ENCODE measurements at places on chromosomes 2 and 18.

DNA sequence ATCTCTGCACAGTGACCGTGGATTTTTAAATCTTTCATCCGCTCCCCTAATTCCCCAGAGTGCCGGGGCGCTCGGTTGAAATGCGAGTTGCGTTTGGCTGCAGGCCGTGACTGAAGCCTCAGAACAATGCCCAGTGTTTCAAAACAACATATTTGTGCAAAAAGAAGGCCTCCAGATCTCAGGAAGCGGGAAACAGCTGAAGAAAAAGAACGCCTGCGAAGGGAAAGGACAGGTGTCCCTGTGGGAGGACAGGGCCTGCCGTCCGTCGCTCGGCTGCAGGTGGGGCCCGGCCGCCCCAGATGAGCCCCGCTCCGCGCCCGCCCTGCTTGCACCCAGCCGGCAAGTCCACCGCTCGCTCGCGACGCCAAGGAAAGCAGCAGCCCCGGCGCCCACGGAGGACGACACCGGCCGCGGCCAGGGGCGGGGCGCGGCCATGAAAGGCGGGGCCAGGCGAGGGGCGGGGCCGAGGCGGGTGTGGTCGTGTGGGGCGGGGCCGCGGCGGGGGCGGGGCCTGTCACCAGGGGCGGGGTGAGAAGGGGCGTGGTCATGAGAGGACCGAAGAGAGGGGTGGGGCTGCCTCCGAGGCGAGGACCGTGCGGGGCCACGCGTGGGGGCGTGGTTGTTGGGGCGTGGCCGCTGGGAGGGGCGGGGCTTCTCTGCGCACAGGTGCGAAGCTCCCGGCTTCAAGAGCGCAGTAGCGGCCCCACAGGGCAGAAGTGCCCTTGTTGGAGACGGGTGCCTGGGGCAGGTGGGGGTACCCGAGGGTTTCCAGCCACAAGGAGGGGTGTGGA lies 17.6 kb upstream of the BOK start:
- DNase-seq = peak; percentile 41

DNA sequence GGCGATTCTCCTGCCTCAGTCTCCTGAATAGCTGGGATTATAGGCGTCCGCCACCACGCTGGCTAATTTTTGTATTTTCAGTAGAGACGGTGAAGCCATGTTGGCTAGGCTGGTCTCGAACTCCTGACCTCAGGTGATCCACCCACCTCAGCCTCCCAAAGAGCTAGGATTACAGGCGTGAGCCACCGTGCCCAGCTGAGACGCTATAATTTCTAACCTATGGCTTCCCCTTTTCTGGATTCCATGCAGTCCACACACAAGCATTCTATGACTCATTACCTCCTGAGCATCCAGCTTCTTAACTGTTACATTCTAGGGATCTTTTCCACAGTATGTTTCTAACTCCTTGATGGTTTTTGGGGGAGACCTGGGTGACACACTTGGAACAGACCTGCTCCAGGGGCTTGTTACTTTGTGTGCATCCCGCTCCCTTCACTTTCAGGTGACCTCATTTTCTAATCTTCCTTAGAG lies 11.8 kb upstream of the KCMF1 start:
- DNase-seq = peak; percentile 81

DNA sequence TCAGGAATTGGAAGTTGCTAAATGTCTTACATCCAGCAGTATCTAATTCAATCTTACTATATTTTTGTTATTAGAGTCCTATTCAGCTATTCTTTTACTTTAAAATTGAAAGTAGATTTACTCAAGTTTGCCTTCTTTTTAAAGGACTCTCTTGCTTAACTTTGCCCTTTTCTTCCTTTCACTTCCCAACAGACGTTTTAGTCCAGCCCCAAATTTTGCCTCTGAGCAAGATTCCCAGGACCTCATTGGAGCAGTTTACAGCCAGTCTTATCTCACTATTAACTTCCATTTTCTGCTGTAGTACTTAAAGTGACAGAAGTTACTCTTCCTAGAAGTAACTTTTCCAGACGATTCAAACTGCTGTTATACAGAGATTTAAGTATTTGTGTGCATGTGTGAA lies 1.7 kb upstream of the PRKD3 start:
- peak; percentile 78 for DNase-seq

DNA sequence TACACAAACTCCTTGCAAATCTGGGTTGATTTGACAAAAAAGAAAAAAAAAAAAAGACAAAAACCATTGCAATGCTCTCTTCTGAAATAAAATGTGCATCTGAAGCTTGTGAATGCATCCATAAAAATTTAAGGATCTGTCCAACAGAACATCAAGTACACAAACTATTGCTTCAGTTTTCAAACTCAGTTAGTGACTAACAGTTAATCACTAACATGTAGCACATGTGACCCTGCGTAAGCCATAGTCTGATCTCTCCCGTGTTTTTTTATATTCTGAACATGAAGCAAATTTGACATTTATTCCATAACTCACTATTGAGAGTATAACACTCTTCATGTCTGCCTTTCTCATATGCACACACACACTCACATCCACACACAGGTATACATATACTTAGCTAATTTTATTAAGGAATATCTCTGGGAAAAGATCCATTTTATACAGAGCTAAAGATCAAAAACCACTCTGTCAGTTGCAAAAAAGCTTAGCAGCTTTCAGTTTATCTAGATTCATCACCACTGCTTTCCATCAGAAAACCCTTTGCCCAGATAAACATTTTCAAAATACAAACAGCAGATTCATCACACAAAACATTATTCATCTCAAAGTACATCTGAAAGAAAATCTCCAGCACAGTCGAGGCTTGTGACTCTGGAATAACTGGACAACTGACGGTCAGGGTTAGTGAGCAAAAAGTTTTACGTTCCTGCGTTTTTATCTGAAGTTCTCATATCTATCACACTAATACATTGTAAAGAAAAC lies 1000.4 kb upstream of the ACVR2A start:
- no peak for DNase-seq

DNA sequence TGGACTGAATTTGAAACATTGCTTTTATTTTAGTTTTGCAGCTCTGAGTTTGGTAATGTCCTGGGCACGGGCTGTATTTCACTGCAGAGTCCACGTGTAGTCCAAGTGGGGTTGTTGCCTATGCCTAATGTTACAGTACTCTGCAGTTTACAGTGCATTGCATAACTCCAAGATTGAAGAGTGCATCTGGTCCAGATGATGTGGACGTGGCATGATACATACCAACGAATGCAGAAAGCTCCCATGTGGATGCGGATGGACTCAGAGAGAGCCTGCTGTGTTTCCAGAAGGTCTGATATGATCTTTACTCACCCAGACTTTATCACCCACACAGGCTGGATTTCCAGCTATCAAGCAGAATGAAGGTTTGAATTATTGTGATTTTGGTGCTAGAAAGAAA lies 44.4 kb upstream of the CCDC68 start:
- DNase-seq = no peak

DNA sequence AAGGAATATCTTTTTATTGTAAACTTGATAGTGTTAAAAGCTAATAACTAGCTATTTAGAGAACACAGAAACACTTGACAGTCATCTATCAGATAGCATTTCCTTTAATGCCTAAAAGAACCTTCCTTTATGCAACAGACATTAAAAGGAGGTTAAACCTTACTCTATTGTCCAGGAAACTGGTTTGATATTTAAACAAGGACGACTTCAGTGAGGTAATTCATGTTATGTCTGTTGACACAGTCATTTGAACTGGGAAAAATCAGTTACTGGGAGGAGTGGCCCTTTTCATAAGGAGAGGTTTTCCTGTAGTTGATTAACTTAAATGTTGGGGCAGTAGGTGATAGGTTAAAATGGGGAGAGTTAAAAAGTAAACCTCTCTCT lies 6.7 kb downstream of the TGIF1 start:
- peak; percentile 13 for DNase-seq

DNA sequence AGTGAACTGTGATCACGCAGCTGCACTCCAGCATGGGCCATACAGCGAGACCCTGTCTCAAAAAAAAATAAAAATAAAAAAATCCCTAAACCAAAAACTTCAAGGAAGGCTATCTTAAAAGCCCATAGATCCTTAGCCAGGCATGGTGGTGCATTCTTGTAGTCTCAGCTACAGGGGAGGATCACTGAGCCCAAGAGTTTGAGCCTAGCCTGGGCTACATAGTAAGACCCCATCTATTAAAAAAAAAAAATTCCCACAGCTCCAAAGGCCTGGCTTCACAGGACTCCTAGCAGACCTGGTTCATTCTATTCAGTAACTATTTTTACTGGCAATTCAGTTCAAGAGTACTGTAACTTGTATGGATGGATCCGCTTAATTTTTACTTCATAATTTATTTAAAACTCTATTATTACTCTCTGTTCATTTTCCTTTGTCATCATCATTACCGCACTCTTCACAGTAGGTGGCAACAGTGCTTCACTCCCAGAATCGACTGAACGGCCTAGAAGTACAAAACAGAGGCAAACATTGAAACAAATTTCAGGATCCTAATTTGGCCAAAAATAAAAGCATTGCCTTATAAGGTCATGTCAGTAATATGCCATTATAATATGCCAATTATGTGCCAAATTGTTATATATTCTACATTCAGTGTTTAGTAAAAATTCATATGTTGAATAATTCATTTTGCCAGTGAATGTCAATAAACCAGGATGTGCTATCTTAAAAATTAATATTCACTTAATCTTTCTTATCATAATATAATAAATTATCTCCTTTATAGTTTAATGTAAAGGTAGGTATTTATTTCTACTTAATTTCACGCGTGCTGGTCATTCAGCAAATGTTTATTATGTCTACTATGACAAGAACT lies 14.3 kb upstream of the STAM2 start:
- DNase-seq = peak; percentile 75

DNA sequence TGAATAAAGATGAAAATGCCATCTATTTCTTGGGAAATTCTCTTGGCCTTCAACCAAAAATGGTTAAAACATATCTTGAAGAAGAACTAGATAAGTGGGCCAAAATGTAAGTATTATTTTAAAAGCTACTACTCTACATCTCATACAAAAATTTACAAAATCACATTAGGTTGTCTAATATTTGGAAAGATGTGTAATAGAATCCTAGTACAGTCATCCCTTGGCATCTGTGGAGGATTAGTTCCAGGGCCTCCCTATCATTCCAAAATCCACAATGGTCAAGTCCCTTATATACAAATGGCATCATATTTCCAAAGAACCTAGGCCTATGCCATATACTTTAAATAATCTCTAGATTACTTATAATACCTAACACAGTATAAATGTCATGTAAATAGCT lies 41.2 kb downstream of the KYNU start:
- no peak for DNase-seq

- peak; percentile 83 for DNase-seq
Observed at GRCh38 chr2:46748735-46749531, 166.7 kb downstream of the MCFD2 start.

GRCh38 chr2:139369423-139370409 lies 589.5 kb upstream of the NXPH2 start:
- DNase-seq = no peak

DNA sequence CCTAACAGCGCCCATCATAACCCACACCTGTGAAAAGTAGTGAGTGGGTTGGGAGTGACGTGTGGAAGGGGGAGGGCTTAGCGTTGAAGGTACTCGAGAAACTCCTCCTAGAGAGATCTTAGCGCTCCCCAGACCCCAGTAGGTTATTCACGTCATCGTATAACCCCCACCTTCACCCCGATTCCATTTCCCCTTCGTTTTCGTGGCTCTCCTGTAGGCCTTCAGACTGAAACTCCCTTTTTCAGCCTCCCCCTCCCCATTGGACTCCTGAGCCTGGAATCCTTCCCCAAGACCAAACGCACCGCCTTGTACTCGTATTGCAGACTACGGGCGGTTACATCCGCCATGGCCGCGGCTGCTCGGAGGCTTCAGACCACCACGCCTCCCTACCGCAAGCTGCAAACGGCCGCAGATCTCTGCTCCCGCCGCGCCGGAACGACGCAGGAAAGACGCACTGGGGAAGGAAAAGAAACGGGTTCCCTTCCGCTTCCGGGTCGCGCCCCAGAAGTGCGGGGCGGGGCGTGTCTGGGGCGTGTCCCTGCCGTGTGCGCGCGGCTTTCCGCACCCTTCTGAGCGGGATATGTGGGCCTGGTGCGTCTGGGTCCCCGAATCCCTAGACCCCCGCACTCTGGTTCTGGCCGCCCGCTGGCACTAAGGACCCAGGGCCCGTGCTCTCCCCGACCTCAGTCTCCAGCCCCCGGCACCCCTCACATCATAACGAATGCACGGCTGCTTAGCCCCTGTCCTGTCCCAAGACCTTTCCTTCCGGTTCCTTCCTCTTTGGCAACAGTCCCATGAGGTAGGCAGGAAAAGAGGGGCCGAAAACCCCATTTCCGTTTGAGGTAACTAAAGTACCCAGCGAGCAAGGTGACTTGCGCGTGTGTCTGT lies at the start of gene SNRNP200:
TSS of gene SNRNP200 (minus strand) at position 456 of the 888 bp plus-strand sequence. CDS start at position 347, 109 bp downstream.
- DNase-seq = peak; percentile 82

DNA sequence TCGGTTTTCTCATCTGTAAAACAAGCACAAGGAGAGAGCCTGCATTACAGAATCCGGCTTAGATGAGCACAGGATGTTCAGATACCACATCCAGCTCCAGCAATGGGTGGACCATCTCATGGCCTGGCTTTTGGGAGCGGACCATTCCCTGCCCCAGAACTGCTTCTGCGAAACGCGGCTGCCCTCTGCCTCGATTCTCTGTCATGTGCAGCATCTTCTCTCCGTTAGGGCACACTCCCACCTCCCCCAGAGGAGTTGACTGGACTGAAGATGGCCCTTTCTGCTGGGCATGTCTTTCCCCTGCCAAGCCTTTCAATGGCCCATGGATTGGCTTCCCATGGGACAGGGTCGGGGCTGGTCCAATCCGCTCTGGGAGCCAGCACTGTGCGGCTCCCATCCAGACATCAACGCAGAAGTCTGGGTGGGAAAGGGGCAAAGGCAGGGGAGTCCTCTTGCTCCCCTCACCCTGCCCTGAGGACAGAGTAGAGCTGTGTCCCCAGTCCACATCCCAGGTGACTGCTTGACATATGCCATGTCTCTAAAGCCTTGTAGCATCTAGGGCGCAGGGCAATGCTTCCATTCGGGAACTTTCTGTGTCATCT lies 14.3 kb upstream of the FAHD2A start:
- DNase-seq = no peak

DNA sequence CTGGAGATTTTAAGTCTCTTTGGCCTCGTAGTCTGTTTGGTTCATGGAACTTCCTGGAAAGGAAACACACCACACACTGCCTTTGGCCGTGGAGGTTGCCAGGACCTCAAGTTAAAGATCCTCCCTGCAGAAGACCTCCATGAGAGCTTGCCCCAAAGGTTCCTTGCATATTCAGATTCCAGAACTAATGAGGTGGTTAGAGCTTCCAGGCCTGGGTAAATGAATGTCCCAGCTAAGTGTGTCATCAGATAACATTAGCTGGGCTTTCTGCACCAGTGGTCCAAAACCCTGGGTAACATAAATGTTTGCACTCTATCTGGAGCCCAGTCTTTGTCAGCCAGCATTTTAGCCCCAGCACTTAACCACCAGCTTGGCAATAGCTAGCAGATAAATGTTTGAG lies 122.1 kb upstream of the EML6 start:
- peak; percentile 70 for DNase-seq

DNA sequence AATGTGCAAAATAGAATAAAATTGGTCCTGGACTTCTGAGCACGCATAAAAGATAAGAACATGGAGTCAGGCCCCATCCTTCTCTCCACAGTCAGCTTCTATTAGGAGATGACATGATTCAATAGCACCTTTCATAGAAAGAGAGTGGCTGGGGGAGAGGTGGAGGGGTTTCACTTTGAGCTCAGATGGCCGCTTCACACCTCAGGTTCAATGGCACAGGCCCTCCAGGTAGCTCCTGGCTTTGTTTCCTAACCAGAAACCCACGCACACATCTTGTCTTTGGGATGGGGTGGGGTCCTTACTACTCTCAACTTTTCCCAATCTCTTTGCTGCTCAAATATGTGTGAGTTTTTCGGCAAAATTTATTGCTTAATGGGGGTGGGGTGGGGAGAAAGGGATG lies 332.3 kb downstream of the CLIP4 start:
- DNase-seq = no peak

GRCh38 chr2:33284287-33284686 lies 192.2 kb upstream of the RASGRP3 start:
- no peak for DNase-seq

All from astrocyte of the spinal cord (primary cell).